ENCODE measurements at places on chromosomes 3 and 15.

GRCh38 chr3:13065727-13066126, 7.5 kb downstream of the IQSEC1 start:
- no peak for DNase-seq

DNA sequence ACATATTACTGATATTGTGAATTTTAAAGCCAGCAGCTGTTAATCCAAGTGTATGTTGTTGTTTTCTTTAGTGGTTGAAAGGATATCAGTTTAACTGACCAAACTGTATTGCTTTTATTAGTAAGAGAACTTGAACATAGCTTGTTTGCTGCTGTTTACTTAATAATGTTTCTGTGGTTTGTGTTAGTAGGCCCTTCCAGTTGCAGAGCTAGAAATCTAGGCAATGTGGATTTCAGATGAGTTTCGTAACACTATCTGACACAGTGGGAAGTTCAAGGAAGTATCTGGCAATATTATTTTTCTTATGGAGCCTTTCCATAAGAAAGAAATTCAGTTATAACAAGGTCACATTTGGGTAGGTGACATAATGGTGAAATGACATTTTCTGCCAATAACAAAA, 18.5 kb downstream of the ZNF609 start:
- DNase-seq: no peak

GRCh38 chr3:171351676-171352075, 108.5 kb downstream of the TNIK start:
- no peak for DNase-seq

DNA sequence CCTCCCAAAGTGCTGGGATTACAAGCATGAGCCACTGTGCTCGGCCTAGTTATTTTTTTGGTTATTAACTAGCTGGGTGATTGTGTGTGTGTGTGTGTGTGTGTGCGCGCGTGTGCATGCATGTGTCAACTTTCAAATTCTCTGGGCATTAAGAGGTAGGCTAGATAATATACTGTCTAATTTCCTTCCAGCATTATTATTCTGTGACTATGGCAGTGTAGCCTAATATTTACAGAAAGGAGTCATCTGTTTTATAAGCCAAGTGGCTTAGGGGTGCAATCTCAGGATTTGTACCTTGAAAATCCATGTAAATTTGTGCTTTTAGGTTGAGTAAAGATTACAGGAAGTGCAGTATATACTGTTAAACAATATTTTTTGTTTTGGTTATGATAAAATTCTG, 85.1 kb upstream of the ZBTB20 start:
- DNase-seq: no peak

- DNase-seq: no peak
Measured at GRCh38 chr3:65439641-65440284, 599.0 kb downstream of the MAGI1 start.
